ENCODE measurements at places on chromosomes 2 and 18.

GRCh38 chr18:29217124-29217915 is 1040.4 kb upstream of the CDH2 start:
- no peak for DNase-seq

DNA sequence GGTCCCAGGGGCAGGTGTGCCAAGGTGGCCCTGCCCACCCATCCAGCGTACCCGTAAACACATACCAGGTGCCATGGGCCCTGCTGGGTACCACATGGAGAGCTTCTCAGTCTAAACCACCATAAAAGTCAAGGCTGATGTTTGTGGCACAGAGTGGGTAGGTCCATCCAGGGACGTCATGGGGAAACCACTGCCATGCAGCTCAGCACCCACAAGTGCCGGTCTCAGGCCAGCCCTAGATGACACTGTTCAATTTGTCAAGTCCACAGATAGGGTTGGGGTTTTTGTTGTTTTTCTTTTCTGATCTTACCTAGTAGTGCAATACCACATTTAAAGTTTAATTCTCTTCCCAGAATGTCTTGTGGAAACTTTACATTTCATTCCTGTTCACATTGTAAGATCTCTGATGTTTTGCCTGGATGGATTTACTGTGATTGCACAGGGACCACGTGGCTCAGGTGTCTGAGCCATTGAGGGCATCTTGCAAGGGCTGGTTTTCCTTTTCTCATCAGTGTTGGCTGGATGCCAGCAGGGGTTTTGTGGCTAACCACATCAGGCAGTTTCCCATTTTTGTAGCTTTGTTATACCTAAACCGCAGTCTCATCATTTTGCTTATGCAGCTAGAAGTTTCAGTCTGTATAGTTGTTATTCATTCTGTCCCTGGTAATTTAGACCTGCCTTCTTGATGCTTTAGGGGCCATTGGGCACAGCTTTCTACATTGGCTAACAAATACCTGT is 64.7 kb downstream of the STK25 start:
- peak; percentile 61 for DNase-seq

GRCh38 chr2:171794918-171795317 is 99.1 kb downstream of the SLC25A12 start:
- no peak for DNase-seq

DNA sequence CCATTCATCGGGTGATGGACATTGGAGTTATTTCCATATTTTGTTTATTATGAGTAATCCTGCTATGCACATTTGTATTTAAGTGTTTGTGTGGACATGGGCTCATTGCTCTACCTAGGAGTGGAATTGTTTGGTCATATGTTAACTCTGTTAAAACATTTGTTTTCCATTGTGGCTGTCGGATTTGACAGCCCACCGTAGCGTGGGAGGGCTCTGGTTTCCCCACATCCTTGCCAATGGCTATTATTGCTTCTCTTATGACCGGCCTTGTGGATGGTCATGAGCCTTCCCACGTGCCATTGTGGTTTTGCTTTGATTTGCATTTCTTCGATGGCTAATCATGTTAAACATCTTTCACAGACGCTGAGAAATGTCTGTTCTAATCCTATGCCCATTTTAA is 92.0 kb downstream of the ZNF236 start:
- no peak for DNase-seq

- no peak for DNase-seq
Measured at GRCh38 chr2:165825041-165825440, 31.0 kb upstream of the GALNT3 start.

- no peak for DNase-seq
Measured at GRCh38 chr2:150479075-150479915, 8.2 kb downstream of the RND3 start.

GRCh38 chr18:22830511-22830910 is 102.6 kb upstream of the RBBP8 start:
- no peak for DNase-seq

- no peak for DNase-seq
Measured at GRCh38 chr18:64082054-64082453, 66.8 kb downstream of the LINC00305 start.

DNA sequence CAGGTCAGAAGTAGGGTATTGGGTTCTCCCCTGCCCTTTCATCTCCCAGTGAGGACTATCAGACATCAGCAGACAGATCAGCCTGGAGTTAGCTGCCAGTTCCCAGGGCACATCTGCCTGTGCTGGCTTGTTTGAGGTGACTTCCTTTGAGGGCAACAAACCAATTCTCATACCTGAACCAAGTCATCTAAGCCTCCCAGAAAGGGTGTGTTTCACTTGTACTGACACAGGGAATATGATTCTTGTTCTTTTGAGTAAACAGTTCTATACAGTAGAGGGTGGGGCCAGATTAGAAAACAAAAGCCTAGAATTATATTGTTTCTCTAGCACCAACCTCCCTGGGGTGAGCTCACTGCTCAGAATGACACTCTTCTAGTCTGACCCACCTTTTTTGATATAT is 591.9 kb downstream of the SLC4A3 start:
- DNase-seq: no peak
